PC-3 (cell line): ENCODE measurements at places on chromosomes 12 and 14. TPM values are rescaled to one million over a fixed set of nuclear protein-coding genes. Genes with fewer than 3 reads are reported as not detected.
A peak's percentile ranks its signal among the peaks of the same experiment; 100 is the strongest.

DNA sequence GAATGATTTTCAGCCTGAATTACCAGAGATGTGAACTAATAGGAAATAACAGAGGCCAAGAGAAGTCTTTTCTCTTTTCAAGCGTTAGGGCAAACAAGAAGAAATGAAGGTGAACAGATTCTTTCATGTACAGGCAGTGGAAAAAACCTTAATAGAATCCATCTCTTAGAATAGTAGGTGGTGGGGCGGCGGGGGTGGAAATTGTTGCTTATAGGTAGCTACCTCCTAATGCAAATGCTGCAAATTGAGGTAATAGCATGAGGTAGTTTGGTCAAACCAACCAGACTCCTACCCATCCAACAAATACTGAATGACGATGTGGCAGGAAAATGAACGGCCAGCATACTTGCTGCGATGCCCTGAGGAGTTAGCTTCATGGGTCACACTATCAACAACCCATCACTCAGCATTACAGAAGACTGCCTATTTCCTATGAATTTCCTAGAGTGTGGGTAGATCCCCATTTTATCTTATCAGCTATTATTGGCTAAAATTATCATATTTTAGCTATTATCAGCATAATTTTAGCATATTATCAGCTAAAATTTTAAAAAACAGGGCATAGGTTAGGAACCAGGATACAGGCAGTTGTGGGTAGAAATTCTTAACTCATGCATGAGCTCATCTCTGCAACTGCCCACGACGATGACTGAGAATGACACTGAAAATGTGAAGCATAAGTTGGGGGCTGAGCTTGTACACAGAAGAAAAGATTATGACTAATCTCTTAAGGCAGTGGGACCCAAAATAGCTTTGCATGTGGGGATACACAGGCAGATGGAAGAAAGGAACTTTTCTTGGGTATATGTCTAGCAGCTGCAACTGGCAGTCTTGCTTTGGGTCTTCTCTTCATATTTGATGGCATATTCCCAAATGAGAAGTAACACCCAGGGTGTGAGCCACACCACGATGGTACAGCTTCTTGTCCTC, 68.7 kb downstream of the NIN start:
- H3K27ac ChIP-seq = peak overlapping the region; percentile 94
- H3K27me3 ChIP-seq = no peaks in the 10 kb centered on the region
- peak overlapping the region; percentile 25; the same call in 1 of the 2 replicates for H3K4me3 ChIP-seq
- H3K4me1 ChIP-seq = peaks cover 29% of the 10 kb centered on the region
- peak; percentile 86 for DNase-seq
- peaks cover 28% of the 10 kb centered on the region for H3K36me3 ChIP-seq

DNA sequence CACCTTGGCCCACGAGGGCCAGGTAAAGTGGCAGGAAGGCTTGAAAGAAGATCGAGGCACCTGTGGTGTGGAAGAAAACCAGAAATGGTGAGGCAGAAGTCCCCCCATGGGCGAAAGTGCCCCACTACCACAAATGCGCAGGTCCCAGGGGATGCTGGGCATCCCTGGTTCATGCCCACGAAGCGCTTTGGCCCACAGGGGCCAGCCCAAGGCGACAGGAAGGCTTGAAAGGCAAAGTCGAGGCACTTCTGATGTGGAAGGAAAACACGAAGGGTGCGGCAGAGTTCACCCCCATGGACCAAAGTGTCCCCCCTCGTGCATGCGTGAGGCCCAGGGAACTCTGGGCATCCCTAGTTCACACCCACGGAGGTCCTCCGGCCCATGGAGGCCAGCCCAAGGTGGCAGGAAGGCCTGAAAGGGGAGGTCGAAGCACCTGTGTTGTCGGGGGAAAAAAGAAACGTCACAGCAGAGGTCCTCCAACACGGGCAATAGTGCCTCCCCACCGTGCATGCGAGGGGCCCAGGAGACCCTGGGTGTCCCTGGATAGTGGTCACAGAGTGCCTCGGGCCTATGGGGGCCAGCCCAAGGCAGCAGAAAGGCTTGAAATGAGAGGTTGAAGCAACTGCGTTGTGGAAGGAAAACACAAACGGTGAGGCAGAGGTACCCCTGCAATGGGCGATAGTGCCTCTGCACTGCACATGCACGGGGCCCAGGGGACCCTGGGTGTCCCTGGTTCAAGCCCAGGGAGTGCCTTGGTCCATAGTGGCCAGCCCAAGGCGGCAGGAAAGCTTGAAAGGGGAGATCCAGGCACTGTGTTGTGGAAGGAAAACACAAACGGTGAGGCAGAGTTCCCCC, 373.9 kb downstream of the ALG10 start:
- DNase-seq = no peak
- no peak overlapping the region for H3K27ac ChIP-seq

- H3K36me3 ChIP-seq = no peaks in the 10 kb centered on the region
- H3K27me3 ChIP-seq = no peaks in the 10 kb centered on the region
- no peaks in the 10 kb centered on the region for H3K4me1 ChIP-seq
- DNase-seq = no peak
- no peak overlapping the region for H3K4me3 ChIP-seq
Measured at GRCh38 chr12:46794593-46795190, 31.1 kb downstream of the SLC38A4 start.

LYZ gene
- not detected in 2 replicates for total RNA-seq

DNA sequence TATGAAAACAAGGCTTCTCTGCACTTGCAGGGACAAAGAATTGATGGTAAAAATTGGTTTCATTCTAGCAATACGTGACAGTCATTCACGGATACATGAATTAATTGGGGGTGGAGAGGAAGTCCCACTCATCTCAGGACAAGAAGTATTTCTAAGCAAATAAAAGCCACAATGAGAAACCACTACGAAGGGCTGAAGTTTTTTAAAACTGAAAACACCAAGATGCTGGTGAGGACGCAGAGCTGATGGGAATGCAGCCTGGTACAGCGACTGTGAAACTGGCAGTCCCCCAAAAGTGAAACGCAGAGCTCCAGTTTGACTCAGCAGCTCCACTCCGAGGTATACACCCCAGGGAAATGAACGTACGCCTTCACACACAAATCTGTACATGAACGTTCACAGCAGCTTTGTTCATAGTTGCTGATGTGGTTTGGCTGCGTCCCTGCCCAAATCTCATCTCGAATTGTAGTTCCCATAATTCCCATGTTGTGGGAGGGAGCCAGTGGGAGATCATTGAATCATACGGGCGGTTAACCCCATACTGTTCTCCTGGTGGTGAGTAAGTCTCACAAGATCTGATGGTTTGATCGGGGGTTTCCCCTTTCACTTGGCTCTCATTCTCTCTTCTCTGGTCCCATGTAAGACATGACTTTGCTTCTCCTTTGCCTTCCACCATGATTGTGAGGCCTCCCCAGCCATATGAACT, 89.0 kb downstream of the SCARB1 start:
- peak overlapping the region; percentile 49 for H3K27ac ChIP-seq
- DNase-seq = peak; percentile 76
- no peaks in the 10 kb centered on the region for H3K27me3 ChIP-seq
- no peaks in the 10 kb centered on the region for H3K36me3 ChIP-seq

DNA sequence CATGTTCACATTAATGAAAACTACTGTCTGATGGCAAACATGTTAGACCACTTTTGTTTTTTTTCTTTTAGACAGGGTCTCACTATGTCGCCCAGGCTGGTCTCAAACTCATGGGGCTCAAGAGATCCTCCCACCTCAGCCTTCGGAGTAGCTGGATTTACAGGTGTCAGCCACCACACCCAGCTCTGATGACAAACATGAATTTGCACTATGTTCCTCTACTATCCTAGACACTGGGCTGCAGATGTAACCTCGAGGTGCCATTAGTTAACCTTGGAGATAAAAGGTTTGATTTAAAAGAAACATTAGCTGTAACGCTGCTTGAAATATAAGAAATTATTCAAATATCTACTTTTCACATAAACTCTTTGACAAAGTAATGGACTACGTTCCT, 8.1 kb downstream of the VPS37B start:
- DNase-seq = no peak
- peak overlapping the region; percentile 48 for H3K4me3 ChIP-seq
- no peaks in the 10 kb centered on the region for H3K27me3 ChIP-seq
- H3K36me3 ChIP-seq = peaks cover 4% of the 10 kb centered on the region; the same call in 1 of the 2 replicates
- peaks cover 86% of the 10 kb centered on the region for H3K4me1 ChIP-seq

GRCh38 chr12:64595863-64596793, 14.2 kb upstream of the RASSF3 start:
- no peak overlapping the region for H3K27ac ChIP-seq
- no peaks in the 10 kb centered on the region for H3K27me3 ChIP-seq
- H3K4me1 ChIP-seq = peaks cover 5% of the 10 kb centered on the region; the same call in 1 of the 2 replicates

DNA sequence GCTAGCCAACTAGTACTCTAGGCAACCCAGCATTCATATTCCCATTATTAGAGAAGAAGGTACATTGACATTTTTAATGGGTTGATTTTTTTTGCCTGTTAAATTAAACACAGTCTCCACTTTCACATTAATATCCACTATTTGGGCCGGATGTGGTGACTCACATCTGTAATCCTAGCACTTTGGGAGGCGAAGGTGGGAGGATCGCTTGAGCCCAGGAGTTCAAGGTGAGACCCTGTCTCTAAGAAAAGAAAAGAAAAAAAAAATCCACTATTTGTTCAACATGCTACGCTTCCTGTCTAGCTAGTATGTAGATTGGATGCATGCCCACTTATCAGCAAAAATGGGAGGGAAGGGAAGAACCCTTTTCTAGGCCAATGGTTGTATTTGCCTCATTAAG, 7.1 kb upstream of the CRADD start:
- no peak overlapping the region for H3K4me3 ChIP-seq
- DNase-seq = peak; percentile 12
- H3K36me3 ChIP-seq = no peaks in the 10 kb centered on the region
- 0 out of 2 replicates have a peak, but pooled peaks cover 5% of the 10 kb centered on the region for H3K4me1 ChIP-seq
- no peak overlapping the region for H3K27ac ChIP-seq

GRCh38 chr14:69079188-69079742, 73.7 kb downstream of the DCAF5 start:
- H3K36me3 ChIP-seq = peaks cover 3% of the 10 kb centered on the region; the same call in 1 of the 2 replicates
- H3K27ac ChIP-seq = peak overlapping the region; percentile 94
- H3K4me3 ChIP-seq = peak overlapping the region; percentile 50
- peaks cover 52% of the 10 kb centered on the region for H3K4me1 ChIP-seq
- DNase-seq = peak; percentile 95

NANOG gene
- total RNA-seq = not detected in 2 replicates
